ELF-1 (cell line): ENCODE measurements at places on chromosomes 11 and 22.
A peak's percentile ranks its signal among the peaks of the same experiment; 100 is the strongest.

- DNase-seq, result no peak
Measured at GRCh38 chr11:8477151-8477550, 116.9 kb downstream of the STK33 start.

GRCh38 chr11:117872420-117872961, 4.0 kb downstream of the FXYD6 start:
- no peak for DNase-seq

GRCh38 chr22:31243339-31244045, 31.4 kb downstream of the LIMK2 start:
- DNase-seq, result no peak

GRCh38 chr11:129270446-129270845, 78.3 kb upstream of the ARHGAP32 start:
- no peak for DNase-seq

DNA sequence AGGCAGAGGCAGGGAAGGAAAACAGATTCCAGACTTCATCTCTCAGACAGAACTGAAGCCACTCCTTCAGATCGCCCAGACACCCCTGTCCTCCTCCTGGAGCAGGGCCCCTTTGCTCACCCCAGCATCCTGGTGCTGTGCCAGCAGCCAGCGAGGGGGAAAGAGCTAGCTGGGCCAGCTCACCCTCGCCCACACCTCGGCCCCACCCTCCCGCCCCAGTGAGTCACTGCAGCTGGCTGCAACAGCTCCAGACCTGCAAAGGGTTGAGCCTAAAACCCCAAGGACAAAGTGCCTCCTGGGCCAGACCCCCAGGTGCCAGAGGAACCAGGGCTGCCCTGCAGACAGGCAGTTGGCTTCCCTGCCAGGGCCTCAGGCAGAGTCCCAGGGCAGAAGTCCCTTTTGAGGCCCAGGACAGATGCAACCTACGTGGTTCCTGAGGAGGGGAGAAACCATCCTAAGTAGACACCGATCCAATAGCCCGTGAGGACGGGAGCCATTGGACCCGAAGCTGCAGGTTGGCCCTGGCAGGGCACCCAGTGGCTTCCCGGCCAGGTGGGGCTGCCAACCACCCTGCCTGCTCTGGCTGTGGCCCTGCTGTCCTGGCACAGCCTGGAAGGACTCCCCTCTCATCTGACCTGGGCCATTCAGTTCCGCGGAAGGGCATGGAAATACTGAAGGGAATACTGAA, 7.2 kb downstream of the AHNAK start:
- DNase-seq, result no peak

- DNase-seq, result no peak
Measured at GRCh38 chr11:47724041-47724729, 9.0 kb upstream of the AGBL2 start.

DNA sequence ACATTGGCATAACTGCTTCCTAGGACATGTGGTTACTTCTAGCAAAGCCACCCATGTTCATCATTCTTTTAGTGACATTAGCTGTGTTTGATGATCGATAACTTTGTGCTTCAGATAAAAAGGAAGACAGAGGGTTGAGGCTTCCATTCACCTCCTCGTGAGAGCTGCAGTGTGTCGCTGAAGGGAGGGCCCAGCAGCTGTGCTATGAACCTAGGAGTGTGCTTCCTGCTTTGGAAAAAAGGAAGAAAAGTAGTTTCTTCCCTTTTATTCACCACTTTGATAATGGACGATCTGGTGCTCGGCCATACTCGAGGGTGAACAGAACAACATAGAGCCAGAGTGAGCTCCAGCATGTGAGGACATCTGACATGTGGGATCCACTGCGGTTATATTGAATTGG, 6.1 kb upstream of the RFPL2 start:
- DNase-seq, result no peak

DNA sequence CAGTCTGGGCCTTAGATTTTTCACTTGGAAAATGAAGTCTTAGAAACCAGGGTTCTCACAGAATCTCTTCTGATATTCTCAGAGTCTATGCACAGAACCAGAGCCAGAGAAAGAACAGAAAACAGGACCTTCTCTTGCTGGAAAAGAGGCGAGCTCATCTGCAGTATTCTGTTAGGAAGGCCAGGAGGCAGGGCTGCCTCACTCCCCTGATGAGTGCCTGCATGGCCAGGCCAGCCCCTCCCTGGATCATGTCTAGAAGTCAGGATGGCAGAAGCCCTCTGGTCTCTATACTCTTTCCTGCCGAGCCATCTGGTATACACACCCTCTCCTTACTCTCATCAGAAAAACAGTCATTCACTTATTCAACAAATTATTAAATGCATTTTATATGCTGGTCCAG, 723 bp downstream of the OR51M1 start:
- DNase-seq, result no peak

DNA sequence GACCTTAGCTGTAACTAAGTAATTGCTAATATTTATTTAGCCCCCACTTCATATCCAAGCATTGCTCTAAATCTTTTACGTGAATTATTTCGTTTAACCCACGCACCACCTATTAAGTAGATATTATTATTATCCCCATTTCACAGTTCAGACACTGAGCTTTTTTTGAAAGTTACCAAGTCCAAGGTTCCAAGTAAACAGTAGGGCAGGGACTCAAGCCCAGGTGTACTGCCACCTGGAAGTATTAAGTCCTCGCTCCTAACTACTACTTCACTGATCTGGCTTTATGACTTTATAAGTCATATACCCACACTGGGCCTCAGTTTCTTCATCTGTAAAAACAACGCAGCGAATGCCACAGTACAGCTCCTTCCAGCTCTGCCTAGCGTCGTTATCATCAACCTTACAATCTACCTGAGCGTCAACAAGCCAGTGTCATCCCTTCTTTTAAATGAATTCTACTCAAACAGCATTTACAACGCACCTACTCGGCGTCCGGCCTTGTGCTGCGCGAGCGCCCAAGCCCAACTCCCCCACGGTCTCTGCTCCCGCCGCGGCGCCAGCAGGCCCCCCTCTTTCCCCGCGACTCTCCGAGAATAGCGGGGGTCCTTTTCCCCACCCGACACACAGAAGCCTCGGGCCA, 624 bp downstream of the TMEM41B start:
- DNase-seq, result no peak

GRCh38 chr11:1138097-1138496, 19.7 kb upstream of the MUC5AC start:
- no peak for DNase-seq

DNA sequence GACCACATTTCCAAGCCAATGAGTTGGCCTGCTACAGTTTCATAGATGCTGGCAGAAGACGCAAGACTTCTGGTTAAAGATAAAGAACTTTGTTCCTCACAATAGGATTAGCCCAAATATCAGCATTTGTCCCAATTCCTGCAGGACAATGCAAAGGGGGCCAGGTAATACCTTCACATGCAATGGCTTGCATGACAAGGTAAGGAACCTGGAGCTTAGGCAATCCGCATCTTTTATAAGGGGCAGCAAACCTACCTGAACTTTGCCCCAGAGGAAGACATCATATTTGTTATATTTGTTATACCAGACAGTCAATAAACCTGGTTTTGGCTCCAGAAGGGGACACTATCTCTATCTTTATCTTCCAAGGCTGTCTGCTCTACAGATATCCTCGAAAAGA, 5.3 kb downstream of the P2RY6 start:
- DNase-seq, result no peak

GRCh38 chr11:128497061-128497775, 90.1 kb downstream of the ETS1 start:
- peak; percentile 62 for DNase-seq

DNA sequence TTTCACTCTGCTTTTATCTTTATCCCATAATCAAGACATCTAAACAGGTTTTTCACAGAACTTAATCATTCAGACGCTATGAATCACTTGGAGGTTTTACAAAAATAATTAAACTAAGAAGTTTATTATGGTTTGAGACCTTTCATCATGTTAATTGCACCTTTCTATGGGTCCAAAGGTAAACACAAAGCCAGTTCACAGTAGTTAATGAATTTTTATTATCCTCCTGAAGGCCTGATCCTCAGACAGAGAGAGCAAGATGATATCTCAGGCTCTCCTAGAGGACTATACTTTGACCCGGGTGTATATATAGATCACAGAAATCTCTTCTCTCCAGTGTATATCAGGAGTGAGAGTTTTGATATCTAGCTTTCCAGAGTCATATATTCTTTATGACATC, 1044.3 kb upstream of the RAG2 start:
- no peak for DNase-seq

- DNase-seq, result peak; percentile 39
Measured at GRCh38 chr11:73401217-73401923, 25.2 kb downstream of the RELT start.

GRCh38 chr11:19099093-19099492, 17.9 kb upstream of the ZDHHC13 start:
- no peak for DNase-seq

DNA sequence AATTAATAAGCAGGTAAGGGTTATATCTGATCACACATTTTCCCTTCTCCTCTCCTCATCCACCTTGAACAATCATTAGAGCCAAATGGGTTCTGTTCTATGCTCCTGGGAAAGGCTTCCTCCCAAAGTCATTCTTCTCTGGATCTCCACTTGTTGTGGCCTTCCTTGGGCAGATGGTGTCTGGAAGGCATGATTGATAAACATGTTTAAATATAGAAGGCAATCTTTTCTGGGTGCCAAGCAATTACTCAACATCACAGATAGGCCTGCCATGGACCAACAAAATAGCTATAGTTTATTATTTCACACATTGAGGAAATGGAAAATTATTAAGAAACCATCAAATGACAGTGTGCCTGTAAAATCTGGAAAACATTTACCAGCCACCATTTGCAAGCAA, 73.5 kb downstream of the KCNA4 start:
- DNase-seq, result no peak

- no peak for DNase-seq
Measured at GRCh38 chr11:23257556-23257955, 397.3 kb upstream of the CCDC179 start.

DNA sequence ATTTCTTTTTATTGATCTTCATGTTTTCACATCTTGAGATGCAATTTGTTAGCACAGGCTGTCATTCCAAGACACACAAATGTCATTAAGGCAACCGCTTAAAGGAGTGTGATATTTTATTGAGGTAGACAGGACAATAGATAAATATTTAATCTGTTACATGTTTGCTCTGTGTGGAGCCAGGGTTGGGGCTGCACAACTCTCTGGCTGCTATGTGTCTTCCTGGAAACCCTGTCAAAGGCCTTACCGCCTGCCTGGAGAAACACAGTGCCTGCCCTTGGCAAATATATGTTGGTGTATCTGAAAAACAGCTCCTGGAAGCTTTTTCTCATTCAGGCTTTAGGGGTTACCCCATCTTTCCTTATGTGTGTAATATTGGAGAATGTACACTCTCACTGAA, 139.7 kb upstream of the TEAD1 start:
- DNase-seq, result no peak

- no peak for DNase-seq
Measured at GRCh38 chr22:48647606-48648515, 1179.8 kb downstream of the BRD1 start.

DNA sequence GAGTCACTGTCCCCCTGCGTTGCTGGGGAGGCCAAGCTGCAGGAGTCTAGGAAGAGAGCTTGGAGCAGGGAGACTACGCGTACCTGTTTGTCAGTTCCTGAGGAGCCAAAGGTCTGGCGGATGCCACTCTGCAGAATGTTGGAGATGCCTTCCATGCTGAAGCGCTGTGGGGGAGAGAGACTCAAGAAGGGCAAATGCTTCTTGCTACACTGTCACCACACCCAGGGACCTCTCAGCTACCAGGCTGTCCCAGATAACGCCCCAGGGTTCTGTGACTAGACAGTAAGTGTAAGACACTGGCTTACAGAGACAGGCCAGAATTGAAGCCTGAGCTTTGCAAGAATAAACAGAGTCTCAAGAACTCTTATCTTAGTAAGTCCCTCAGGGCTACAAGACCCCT, 42.0 kb downstream of the FEZ1 start:
- peak; percentile 22 for DNase-seq

DNA sequence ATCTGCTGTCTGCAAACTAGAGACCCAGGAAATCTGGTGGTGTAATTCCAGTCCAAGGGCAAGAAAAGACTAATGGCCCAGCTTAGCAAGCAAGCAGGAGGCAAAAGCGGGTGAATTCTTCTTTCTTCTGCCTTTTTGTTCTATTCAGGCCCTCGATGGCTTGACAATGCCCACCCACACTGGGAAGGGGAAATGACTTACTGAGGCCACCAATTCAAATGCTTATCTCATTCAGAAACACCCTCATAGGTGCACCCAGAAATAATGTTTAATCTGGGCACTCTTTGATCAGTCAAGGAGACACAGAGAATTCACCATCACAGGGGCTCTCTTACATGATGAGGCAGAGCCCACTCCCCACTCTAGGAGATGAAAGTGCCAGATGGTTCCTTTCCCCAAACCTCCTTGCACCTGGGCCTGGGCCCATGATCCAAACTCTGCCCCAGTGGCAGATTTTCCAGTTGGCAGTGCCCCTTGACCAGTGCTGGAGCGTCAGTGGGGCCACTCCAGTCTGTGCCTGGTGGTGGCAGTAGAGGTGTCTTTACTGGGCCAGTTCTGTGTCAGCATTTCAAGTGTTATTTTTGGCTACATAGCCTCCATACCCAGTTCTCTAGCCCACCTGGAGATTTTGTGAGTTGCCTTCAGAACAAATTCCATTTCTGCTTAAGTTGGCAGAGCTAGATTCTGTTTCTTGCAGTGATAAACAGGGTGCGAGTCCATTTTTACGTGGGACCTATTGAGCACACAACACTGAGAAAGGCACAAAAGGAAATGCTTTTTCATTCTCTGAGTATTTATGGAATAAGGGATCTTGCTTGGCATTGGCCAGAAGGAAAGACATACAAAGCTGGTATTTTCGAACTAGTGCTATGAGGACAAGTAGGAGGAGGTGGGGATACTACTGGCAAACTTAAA, 7.5 kb downstream of the ELMOD1 start:
- DNase-seq, result peak; percentile 40

- DNase-seq, result peak; percentile 35
Measured at GRCh38 chr22:42856179-42856864, 751 bp downstream of the ARFGAP3 start.

DNA sequence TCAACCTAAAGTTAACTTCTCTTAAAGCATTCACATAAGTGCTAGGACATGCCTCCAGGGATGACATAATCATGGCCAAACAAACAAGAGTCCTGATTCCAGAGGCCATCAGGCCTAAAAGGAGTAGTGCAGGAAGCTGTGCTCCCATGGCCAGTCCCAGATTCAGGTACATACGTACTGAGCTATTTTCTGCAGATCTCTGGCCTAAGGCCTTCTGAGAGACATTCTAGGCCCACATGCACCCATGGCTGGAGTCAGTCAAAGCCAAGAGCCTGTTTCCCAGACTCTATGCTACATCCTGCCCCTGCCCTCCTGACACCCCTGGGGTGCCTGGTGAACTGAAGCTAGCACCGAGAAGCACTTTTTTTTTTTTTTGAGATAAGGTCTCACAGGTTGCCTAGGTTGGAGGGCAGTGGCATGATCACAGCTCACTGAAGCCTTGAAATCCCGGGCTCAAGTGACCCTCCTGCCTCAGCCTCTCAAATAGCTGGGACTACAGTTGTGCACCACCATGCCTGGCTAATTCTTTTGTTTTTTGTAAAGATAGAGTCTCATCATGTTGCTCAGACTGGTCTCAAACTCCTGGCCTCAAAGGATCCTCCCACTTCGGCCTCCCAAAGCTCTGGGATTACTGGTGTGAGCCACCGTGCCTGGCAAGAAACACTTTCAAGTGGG, 553 bp downstream of the CD3D start:
- no peak for DNase-seq

- peak; percentile 89 for DNase-seq
Measured at GRCh38 chr22:40009292-40009774, 14.6 kb downstream of the FAM83F start.

GRCh38 chr22:25406510-25407210, 157.8 kb upstream of the GRK3 start:
- DNase-seq, result peak; percentile 47

- no peak for DNase-seq
Measured at GRCh38 chr11:125412177-125412496, 83.9 kb downstream of the FEZ1 start.

GRCh38 chr22:49861642-49862495, 8.2 kb downstream of the ZBED4 start:
- no peak for DNase-seq
